ENCODE measurements at places on chromosomes 1 and 21.

DNA sequence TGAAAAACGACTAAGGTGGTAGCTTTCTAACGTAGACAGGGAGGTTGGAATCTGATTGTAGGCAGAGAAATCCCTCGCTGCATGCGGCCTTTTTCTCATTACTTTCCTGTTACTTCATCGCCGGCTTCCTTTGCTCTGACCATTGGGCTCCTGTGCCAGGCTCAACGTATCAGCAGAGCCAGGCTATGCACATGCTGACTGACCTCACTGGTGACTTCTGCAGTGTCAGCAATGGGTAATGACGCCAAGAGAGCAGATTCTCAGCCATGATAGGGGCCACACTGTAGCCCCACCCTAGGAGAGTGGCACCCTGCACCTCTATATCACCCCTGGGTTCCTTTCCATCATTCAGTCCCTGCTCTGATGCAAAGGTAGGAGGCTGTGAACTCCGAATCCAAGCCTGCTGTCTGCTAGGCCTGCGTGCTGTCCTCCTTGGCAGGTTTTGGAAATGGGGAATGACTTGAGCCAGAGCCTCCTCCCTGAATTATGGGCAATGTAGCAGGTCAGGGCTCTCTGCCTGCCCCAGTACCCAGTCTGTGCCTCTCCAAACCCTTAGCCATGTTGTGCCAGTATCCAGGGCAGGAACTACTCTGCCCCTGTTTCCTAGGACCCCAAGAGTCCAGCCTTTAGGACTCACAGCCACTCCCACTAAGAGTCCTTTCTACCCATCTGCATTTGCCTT is 11.4 kb downstream of the PPFIA4 start:
- no peak for DNase-seq

GRCh38 chr1:15062479-15063099 is 91.0 kb upstream of the TMEM51 start:
- DNase-seq = no peak

- no peak for DNase-seq
Observed at GRCh38 chr1:181503171-181503810, 20.0 kb downstream of the CACNA1E start.

DNA sequence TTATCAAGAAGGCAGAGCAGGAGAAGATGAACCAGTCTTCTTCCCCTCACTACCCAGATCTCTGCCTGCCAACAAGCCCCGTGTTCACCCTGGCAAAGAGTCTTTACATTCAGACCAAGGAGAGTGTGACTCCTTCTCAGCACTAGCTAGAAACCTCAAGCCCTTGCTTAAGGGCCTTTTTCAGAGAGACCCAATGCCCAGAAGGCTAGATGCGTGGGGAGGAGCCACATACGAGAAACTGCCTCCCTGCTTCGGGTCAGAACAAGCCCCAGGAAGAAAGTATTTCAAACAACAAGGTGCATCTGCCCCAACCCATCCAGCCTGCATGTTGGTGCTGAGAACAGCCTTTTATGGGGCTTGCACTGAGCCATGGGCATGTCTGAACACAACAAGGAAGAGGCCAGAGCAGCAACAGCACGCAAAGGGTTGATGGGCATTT is 152.7 kb upstream of the CAMK1G start:
- DNase-seq = no peak

DNA sequence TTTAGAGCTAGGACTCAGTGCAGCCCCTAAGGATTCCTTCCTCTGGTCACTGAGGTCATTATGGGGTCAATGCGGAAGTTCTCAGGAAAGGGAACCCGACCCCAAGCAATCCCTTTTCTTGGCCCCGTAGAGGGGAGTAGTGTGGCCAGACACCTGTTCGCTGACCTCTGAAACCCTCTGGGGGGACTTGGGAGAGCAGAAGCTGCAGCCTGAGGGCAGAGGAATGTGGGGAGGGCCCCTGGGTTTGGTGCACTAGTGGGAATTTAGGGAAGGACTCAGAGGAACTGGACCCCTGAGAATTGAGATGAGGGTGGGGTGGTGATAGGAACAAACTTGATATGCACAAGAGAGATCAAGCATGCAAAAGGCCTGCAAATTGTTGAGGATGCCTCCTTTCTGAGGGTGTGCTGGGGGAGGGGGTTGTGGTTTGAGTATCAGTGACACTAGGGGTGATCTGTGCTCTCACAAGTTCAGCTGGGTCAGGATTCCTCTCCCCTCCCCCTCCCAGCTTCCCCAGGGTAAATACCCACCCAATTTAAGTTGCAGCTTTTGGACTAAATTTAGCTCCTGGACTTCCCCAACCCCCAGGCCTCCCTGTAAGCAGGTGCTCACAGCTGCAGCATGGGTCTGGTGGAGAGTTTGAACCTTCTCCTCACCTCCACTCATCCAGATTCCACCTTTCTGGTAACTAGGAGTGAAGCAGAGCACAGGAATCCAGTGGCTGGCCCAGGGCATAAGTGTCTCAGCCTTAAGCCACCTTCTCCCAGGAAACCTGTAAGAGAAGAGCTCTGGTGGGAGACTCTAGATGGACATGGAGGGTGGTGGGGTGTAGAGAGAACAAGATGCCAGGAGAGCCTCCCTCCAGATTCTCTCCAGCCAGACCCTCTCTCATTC is 13.5 kb downstream of the ADAMTSL4 start:
- DNase-seq = peak; percentile 55

- no peak for DNase-seq
Observed at GRCh38 chr1:206839857-206840256, 25.6 kb upstream of the IL20 start.

- DNase-seq = no peak
Observed at GRCh38 chr21:33302796-33303195, 22.0 kb upstream of the IFNAR1 start.
